ENCODE measurements at places on chromosomes 3 and 15.

- no peak for DNase-seq
Observed at GRCh38 chr15:38707802-38708671, 143.4 kb upstream of the RASGRP1 start.

GRCh38 chr15:74767167-74768098 is 14.4 kb upstream of the CSK start:
- DNase-seq, result no peak

DNA sequence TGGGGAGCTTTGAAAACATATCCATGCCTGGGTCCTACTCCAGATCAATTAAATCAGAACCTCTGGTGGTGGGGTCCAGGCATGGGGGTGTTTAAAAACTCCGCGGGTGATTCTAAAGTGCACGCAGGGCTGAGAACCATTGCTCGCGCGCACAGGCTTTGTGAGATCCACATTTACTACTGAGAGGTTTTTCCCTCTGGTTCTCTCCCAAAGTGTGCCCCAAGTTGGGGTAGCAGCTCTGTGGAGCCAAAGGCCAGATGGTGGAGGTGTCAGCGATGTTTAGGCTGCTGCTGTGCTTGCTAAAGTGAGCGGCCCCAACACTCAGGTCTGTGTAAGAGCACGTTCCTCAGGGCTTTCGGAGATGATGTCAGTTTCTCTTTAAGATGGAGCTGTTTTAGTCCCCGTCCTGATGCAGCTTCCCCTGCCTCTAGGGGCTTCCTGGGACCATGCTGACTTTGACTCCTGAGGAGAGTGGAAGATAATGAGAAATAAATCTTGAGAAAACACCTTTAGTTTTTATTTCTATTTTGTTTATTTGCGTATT is 13.4 kb upstream of the MAGEF1 start:
- no peak for DNase-seq

- DNase-seq, result no peak
Observed at GRCh38 chr15:96716075-96716474, 385.6 kb downstream of the NR2F2 start.

DNA sequence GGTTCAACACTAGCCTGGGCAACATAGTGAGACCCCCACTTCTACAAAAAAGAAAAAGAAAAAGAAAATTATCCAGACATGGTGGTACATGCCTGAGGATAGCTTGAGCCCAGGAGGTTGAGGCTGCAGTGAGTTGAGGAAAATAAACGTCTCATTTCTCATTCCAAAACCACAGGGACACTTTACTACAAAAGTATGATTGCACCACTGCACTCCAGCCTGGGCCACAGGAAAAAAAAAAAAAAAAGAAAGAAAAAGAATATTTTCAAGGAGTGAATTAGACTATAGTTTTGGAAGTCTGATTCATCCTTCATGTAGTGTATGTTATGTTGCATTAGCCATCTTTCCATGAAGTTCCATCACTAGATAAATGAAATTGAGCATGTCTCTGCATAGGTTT is 149.5 kb upstream of the THBS1 start:
- DNase-seq, result no peak

- DNase-seq, result no peak
Observed at GRCh38 chr15:56987286-56987685, 68.8 kb downstream of the TCF12 start.

GRCh38 chr3:58965865-58966264 is 84.0 kb downstream of the CFAP20DC start:
- no peak for DNase-seq

GRCh38 chr15:26624128-26624527 is 148.7 kb downstream of the GABRB3 start:
- DNase-seq, result no peak

DNA sequence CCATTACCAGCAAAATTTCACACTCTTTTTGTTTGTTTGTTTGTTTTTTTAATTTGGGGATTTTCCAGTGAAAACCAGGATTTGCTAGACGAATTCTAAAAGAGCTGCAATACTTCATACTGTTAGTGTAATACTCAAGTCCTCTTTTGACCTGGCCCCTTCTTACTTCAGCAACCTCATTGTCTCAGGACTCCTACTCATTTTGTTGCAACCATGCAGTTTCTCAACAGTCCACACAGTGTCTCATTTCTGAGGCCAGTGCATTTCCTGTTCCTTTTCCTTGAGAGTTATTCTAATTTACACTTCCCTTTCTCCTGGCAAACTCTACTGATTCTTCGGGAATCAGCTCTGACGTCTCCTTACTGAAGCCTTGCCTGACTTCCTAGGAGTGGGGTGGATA is 35.6 kb downstream of the NSUN3 start:
- no peak for DNase-seq

GRCh38 chr15:75843678-75844581 is 683 bp downstream of the UBE2Q2 start:
- DNase-seq, result no peak

DNA sequence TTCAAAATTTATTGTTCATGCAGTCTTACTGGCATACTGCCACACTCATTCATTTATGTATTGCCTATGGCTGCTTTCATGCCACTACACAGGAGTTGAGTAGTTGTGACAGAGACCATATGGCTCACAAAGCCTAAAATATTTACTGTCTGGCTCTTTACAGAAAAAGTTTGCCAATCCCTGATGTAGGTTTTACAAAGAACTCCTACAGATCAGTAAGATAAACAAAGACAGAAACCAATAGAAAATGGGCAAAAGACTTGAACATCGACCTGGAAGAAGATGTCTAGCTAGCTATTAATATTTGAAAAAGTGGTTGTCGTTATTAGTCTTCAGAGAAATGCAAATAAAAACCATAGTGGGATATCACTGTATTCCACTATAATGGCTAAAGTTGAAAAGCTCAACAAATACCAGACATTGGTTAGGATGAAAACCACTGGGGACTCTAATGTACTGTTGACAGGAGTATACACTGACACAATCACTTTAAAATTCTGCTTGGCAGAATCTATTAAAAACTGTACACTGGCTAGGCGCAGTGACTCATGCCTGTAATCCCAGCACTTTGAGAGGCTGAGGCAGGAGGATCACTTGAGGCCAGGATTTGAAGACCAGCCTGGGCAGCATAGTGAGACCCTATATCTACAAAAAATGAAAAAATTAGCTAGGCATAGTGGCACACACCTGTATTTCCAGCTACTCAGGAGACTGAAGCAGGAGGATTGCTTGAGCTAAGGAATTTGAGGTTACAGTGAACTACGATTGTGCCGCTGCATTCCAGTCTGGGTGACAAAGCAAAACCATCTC is 87.7 kb downstream of the NEO1 start:
- no peak for DNase-seq

DNA sequence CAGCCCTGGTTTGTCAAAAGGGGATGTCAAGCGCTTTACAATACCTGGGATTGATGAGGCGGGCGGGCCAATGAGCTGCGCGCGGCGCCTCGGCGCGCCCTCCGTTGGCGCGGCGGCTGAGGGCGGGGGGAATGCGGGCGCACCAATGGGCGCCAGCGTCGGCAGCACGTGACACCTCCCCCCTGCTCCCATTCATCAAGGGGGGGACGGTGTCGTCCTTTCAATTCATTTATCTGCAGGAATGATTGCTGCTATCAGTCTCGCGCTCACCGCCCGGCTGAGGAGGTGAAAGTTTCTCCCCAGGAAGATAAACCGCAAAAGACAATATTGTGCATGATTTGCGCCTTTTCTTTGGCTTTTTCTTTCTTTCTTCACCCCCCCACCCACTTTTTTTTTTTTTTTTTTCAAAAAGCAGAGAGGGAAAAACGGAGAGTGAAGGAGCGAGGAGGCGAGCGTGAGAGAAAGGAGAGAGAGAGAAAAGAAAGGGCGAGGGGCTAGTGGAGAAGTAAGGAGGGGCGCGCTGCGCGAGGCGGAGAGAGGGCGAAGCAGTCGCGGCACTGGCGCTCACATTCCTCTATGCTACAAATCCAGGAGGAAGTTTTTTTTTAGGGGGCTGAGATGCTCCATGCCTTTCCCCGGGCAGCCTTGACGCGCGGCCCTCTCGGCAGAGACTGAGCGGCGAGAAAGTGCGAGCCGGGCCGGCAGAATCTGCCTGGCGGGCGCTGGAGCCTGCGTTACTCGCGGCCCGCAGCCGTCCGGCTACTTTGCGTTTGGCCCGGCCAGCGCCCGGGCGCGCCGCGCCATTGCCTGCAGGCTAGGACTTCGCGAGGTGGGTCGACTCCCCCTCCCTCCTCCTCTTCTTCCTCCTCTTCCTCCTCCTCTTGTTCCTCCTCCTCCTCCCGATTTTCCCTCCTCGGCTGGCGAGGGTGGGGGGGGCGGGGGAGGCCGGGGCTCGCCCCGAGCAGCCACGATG is at the start of gene ZIC1:
Gene ZIC1, plus strand, starts transcription at position 223 of the 973 bp plus-strand sequence. Its CDS starts 748 bp downstream, at position 971.
- DNase-seq, result no peak

GRCh38 chr3:66106788-66107187 is 68.1 kb upstream of the MAGI1 start:
- no peak for DNase-seq

GRCh38 chr3:184946917-184947316 is 135.0 kb downstream of the VPS8 start:
- no peak for DNase-seq

DNA sequence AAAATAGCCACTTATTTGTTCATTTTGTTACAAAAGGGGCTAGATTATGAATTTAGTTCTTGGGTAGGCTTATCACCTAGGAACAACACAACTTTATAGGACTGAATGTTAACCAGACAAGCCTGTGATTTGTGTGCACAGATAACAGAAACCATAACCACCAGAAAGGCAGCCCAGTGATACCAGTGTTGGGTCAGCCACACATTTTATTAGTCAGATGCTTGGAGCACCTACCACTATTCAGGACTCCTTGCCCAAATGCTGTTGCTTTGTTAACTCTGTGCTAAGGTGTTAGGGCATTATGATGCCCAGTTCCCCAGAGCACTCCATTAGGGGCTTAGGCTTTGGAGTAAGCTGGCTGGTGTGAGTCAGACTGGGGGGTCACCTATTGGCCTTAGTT is 22.5 kb downstream of the PLCL2 start:
- no peak for DNase-seq

- DNase-seq, result no peak
Observed at GRCh38 chr15:49190586-49190985, 20.5 kb downstream of the GALK2 start.

- DNase-seq, result no peak
Observed at GRCh38 chr15:100878648-100879047, 983 bp upstream of the ALDH1A3 start.

DNA sequence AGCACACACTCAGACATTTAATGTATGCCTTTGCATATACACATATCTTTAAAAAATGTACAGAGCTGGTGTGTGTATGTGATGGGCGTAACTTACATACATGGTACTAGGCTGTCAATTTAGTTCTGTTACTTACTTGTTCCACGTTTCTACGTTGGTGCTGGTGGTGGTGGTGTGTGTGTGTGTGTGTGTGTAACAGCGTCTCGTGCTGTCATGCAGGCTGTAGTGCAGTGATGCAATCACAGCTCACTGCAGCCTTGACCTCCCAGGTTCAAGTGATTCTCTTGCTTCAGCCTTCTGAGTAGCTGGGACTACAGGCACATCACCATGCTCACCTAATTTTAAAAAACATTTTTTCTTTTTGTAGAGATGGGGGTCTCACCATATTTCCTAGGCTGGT is 64.2 kb downstream of the ISG20 start:
- no peak for DNase-seq

- no peak for DNase-seq
Observed at GRCh38 chr3:52245322-52246263, at the start of gene PPM1M. Gene PPM1M, plus strand, starts transcription at chr3:52245759. Its CDS starts 66 bp downstream, at chr3:52245825.

DNA sequence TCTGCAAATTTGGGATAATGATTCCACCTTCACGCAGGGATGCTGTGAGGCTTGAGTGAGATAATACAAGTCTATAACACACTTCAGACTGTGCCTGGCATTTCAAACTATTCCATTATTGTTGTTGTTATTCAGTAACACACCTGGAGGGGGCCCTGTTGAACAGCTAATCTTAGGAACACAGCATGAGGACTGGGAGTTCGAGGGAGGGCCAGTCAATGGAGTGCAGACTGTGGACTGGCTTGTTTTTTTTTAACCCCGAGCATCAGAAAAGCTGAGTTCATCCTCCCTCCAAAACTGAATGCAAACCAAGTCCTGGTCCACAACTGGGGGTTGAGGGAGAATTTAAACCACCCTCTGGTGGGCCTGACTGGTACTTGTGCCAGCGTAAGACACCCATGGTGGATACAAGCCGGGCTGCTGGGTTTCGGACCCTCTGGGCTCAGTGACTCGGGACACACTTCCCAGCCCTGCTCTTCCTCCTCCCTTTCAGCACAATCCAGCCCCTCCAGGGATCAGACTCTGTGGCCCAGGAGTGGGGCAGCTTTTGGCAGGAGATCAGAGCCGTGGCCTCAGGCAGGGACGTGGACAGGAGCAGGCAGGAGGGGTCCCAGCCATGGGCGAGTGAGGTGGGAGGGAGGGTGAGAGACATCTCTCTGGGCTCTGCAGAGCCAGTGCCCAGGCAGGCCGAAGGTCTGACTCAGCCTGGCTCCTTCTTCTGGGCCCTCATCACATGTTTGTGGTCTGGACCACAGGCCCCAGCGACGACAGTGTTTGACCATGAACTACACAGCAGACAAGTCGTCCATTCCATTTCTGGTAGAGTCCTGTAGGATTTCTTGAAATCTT is 36.3 kb upstream of the MEX3B start:
- no peak for DNase-seq

GRCh38 chr3:31011380-31011779 is 116.9 kb upstream of the GADL1 start:
- peak; percentile 75 for DNase-seq

GRCh38 chr3:125059488-125060245 is 3.9 kb upstream of the HEG1 start:
- DNase-seq, result peak; percentile 48

- DNase-seq, result no peak
Observed at GRCh38 chr15:87901926-87902690, 354.4 kb downstream of the NTRK3 start.

GRCh38 chr3:143222505-143222904 is 102.9 kb downstream of the CHST2 start:
- no peak for DNase-seq

Measured in DMS153 (cell line).